ENCODE measurements at places on chromosomes 3 and 15.

- DNase-seq: no peak
Observed at GRCh38 chr15:90414408-90415028, 26.5 kb downstream of the IQGAP1 start.

- no peak for DNase-seq
Observed at GRCh38 chr3:174325834-174326700, 533.1 kb upstream of the NAALADL2 start.

DNA sequence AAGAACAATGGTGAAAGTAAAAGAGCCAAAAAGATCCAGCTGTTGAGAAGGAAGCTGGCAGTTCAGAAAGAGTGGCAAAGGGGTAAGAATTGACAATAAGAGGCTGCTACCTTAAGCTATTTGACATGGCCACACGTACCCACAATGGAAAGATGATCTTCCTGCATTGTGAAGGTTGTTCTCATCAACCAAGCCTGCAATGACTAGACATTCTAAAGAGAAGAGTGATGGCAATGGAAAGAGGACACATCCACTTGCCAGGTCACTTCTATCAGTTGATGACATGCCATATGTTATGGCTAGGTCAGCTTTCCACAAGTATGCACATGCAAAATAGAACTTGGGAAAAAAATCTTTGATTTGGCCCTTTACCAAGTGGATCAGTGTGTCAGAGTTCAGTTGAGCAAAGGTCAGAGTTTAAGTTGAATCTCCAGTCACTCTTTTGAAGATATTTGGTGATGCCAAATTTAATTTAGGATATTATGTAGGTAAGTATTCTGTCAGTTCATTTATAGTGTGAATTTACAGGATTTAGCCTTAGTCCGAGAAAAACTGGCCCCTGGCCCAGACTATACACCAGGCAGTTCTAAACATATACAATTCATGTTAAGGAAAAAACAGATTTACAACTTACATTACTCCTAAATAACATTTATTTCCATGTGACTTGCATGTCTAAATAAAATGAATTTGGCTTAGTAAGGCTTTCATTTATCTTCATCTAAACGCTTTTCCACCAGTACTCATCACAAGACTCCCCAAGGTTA is 104.9 kb upstream of the FLNB start:
- DNase-seq: no peak

- no peak for DNase-seq
Observed at GRCh38 chr15:29698030-29698701, 124.1 kb downstream of the TJP1 start.

DNA sequence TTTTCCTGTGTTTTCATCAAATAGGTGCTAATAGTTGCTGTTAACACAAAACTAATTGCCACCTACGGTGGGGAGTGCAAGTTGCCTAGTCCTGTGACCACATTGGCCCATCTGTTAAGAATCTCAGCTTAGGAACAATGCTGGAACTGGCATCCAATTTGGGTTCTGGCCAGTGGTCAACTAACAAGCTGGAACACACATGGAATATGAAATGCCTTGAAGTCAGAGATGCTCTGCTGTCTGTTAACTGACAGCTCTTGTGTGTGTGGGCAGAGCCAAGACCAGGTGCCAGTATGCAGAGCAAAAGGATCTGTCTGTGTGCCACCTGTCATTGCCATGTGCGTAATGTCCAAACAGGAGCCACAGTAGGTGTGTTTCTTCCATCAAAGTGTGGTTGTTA is 460.8 kb downstream of the ROBO2 start:
- no peak for DNase-seq

GRCh38 chr3:193970773-193971206 is 165.2 kb upstream of the HES1 start:
- no peak for DNase-seq

- no peak for DNase-seq
Observed at GRCh38 chr3:106281221-106281620, 412.4 kb upstream of the CBLB start.

DNA sequence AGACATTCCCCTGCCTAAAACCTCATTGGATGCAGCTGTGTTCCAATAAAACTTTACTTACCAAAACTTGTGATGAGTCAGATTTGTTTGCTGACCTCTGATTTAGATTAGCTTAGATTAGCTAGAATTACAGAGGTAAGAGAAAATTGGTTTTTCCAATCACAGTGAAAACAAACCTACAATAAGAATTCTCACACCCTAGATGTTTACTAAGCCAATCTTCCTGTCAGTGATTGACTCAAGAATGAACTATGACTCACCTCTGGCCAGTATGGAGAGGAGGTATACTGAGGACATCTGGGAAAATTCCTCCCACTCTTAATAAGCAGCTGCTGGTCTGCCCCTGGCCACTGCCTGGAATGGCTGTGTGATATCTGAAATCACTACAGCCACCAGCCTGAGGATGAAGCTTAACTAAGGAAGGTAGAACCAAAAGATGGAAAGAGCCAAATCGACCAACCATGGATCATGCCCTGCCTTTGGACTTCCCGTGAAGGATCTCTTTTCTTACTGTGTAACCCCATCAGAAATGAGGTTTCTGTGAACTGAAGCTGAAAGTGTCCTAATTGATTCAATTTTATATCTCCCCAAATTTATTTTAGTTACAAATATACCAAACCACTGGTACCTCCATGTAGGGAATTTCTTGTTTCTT is 19.0 kb upstream of the GHSR start:
- DNase-seq: no peak

GRCh38 chr15:75578173-75578947 is 755 bp downstream of the PTPN9 start:
- no peak for DNase-seq

GRCh38 chr15:79816571-79816970 is 80.2 kb downstream of the MTHFS start:
- DNase-seq: no peak

DNA sequence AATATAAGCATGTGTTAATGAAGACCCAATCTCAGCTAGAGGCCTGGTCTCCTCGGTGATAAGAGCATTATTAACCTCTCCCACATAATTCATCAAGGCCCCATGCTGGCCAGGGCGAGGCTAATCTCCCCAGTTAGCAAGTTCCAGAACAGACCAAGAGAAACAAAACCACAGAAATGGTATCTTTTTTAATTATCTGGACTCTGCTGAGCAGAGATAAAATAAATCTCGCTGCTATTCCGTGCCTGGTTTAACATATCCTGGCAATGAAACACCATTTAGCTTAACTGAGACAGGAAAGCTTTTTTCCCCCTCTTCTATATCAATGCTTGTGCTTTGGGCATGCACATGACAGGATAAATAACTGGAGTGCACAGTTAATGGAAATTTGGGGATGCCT is 72.5 kb upstream of the ARHGEF3 start:
- no peak for DNase-seq

DNA sequence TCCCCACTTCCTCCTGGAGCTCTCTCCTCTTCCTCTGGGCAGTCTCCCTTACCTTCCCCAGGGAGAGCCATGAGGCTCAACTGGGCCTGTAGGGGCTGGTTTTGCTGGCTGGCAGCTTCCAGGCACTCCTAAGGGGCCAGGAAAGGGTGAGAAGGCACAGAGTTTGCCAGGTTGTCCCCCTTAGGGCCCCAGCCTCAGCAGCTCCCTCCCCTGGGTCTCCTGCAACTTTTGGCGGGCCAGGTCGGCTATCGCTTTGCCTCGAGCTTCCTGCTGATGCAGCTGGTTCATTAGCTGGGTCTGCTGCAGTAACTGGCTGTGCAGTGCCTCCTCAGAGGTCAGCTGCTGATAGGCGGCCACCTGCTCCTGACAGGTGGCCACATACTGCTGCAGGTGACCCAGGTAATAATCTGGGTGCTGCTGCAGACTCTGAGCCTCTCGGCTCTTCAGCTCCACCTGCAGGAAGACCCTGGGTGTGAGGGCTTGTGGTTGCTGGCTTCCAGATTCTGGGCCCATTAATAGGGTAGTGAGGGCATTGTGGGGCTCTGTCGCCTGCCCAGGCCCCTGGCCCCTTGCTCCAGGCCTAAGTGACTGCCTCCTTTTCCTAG is 29.7 kb upstream of the OR4F6 start:
- DNase-seq: no peak

GRCh38 chr3:191775451-191776233 is 314.7 kb downstream of the PYDC2 start:
- no peak for DNase-seq

- DNase-seq: no peak
Observed at GRCh38 chr3:128723477-128723876, 2.5 kb upstream of the RAB7A start.

DNA sequence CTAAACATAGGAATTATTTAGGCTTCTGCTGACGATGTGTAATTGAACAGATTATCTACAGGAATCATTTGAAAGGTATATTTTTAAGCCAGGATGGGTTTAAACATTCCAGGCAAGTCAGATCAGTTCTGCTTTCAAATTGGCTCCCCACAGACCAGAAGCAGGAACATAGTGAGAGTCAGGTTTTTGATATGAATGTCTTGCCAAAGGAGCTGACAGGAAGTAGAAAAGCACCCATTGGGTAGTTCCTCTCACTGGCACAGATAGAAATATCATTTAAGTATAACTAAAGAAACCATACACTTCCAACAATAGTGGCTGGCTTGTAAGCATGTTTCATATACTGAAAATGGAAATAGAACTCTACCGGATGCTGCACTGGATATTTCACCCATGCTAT is 95.2 kb downstream of the CLDN1 start:
- DNase-seq: no peak

- no peak for DNase-seq
Observed at GRCh38 chr3:81363816-81364215, 397.6 kb downstream of the GBE1 start.

- no peak for DNase-seq
Observed at GRCh38 chr3:29267226-29267625, 13.6 kb upstream of the RBMS3 start.

- DNase-seq: no peak
Observed at GRCh38 chr15:29652595-29652994, 169.7 kb downstream of the TJP1 start.

DNA sequence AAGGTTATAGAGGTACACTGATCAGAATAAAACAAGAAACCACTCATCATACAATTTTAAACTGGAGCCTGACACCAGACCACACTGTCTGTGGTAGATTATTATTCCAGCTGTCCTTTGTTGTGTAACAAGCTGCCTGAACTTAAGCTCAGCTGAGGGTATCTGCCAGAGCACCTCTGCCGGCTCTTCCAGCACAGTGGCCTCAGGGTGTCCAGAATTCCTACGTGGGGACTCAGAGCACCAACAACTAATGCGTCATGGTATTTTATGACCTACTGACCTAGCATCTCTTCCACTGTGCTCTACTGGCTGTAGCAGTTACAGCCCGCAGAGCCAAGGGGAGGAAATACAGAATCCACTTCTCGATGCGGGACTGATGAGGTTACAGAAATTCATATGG is 15.6 kb upstream of the RAF1 start:
- no peak for DNase-seq

GRCh38 chr3:159245871-159246270 is 444.0 kb downstream of the MFSD1 start:
- DNase-seq: no peak

GRCh38 chr3:77837456-77838025 is 797.6 kb downstream of the ROBO2 start:
- no peak for DNase-seq

- DNase-seq: no peak
Observed at GRCh38 chr3:122589297-122589696, 11.8 kb downstream of the PARP15 start.

DNA sequence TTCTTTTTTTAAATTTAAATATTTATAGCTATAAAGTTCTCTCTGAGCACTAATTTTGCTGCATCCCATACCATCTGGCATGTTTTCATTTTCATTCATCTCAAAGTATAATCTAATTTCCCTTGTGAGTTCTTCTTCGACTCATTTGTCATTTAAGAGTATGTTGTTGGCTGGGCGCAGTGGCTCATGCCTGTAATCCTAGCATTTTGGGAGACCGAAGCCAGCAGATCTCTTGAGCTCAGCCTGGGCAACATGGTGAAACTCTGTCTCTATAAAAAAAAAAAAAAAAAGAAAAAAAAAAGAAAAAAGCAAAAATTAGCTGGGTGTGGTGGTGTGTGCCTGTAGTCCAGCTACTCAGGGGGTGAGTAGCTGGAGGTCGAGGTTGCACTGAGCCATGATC is 34.8 kb downstream of the MAP1A start:
- no peak for DNase-seq

DNA sequence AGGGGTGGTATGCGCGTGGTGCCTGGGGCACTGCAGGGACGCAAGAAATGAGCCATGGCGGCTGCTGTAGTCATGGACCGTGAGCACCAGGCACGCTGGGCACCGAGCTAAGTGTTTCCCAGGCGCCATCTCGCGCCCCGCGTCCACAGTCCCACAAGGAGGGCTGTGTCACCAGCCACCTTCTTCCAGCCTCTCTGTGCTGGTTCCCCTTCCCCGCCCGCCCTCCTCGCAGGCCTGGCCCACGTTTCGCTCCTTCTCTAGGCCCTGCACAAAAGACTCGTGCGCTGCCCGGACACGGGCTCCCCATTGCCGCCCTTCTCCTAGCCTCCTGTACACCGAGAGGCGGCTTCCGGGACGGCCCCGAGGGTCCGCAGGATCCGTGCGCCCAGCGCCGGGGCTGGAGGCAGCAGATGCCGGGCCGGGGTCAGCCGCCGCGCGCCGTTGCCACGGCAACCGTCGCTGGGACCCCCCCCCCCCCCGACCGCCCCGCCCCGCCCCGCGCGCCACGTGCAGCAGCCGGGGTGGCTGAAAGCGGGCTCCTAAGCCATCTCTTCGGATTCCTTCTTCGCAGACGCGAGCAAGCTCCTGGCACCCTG is 113.4 kb downstream of the SRGAP3 start:
- peak; percentile 60 for DNase-seq

DNA sequence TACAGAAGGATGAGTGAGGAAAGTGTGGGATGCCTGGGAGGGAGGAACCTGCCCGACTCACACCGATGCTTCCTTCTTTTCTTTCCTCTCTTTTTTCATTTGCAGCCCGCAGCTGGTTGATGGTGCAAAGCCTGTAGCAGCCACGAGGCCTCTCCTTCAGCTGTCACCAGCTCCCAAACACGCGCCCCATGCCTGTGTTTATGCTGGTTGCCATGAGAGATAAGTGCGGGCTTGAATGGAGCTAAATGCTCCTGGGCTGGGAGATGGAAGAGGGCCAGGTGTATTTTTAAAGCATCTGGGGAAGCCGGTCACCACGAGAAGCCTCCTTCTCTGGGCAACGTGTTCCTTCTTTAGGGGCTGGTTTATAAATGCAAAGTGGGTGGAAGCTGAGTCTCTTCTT is 9.3 kb downstream of the COLQ start:
- peak; percentile 68 for DNase-seq

DNA sequence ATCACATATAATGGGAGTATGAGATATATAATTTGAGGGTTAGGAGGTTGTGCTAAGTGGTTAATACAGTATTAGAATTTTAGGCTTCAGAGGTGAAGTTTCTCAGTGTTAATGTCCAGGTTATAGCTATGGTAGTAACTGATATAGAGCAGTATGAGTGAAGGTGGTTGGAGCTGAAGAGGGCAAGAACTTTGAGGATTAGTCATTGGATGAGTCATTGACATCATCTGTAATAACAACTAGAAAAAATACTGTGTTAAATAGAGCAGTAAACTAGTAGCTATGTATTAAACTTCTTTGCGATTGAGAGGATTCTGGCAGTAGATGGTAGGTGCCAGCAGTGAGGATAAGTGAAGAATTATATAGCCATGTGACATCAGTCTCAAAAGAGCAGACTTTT is 47.5 kb upstream of the EIF3J start:
- DNase-seq: no peak
